ENCODE measurements at places on chromosomes 3 and 15.

DNA sequence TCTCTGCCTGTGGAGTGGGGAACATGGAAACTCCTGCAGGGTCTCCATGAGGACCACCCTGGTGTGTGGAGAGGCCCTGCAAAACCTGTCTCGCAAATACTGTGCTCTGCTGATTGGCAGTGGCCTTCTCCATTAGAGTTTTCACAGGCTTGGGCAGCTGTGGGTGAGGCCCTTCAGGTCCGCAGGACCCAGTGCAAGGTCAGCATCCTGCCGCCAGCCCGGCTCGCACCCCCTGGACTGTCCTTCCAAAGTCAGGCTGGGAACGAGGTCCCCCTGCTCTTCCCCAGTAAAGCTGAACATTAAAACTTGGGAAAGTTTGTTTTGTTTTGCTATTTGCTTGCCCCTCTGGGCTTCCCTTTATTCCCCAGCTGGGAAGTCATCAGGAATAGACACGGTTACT lies 85.0 kb upstream of the PLXNA1 start:
- no peak for DNase-seq

- DNase-seq = no peak
These were observed 5.1 kb upstream of the KLHL40 start for GRCh38 chr3:42680271-42680670.

- no peak for DNase-seq
These were observed 29.6 kb downstream of the LRRFIP2 start for GRCh38 chr3:37144806-37145205.

DNA sequence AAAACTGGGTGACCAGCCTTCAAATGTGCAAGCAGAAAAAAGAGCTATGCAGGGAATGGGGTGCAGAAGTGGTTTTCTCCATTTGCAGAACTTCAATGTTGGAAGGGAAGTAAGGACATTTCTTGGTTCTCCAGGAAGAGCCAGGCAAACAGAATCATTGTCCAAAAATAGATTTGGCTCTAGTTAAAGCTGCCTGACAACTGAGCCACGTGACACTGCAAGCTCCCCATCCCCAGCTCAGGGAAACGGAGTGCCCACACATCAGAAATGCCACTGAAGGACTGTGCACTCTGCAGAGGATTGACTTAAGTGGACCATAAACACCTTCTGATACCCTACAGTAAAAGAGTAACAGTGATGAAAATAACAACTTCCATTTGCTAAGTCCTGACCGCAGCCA lies 195.6 kb upstream of the NSMCE3 start:
- DNase-seq = no peak

- no peak for DNase-seq
These were observed 166.7 kb downstream of the SLCO3A1 start for GRCh38 chr15:92020207-92020606.

DNA sequence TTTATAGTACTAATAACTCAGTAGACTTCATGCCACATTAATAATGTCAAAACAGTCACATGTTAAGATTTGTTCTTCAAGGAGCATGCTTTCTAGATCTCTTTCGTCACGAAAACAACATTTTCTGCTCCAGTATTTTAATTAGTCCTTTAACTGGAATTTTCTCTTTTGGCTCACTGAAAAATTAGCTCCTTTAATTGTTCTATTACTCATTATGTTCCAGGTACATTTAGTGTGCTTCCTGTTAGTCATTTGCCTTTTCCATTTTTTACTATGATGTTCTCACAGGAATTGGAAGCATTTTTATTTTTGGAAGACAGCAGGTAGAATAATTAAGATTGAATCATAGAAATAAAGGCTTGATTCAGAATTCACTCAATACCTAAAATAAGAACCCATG lies 111.2 kb downstream of the SLC9A9 start:
- no peak for DNase-seq

DNA sequence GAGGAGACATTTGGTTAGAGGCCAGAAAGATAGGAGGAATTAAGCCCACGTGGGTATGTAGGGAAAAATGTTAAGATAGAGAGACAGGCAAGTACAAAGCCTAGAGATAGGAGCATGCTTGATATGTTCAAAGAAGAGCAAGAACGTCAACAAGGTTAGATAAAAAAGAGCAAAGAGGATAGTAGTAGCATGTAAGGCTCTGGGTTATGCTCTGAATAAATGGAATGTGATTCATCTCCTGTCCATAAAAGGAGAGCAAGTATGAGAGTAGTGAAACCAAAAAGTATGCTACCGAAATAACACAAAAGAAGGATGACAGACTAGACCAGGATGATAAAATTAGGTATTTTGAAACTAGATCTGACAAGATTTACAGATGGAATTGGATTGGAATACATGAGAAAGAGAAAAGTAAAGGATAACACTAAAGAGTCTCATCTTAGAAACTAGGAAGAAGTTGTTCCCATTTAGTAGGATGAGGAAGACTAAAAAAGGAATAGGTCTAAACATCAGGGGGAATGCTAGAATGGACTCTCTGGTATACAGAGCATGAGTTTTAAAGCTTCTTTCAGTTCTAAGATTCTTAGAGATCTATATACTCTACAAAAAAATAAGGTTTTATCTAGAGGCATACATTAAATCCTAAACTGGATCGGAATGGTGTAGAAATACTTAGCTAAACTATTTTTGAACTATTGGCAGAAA lies 59.1 kb downstream of the TRPM7 start:
- no peak for DNase-seq

DNA sequence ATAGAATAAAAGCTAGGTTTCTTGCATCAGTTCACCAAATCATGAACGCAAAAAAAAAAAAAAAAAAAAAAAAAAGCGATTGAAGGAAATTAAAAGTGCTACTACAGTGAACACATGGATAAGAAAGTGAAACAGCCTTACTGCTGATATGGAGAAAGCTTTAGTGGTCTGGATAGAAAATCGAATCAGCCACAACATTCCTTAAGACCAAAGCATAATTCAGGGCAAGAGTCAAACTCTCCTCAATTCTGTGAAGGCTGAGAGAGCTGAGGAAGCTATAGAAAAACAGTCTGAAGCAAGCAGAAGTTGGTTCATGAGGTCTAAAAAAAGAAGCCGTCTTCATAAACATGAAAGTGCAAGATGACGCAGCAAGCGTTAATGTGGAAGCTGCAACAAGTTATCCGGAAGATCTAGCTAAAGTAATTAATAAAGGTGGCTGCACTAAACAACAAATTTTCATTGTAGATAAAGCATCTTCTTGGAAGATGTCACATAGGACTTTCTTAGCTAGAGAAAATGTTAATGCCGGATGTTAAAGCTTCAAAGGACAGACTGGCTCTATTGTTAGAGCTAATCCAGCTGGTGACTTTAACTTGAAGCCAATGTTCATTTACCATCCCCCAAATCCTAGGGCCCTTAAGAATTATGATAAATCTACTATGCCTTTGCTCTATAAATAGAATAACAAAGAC lies 19.2 kb downstream of the P3H2 start:
- DNase-seq = no peak

GRCh38 chr15:51505251-51505650 lies 117.3 kb downstream of the DMXL2 start:
- no peak for DNase-seq

DNA sequence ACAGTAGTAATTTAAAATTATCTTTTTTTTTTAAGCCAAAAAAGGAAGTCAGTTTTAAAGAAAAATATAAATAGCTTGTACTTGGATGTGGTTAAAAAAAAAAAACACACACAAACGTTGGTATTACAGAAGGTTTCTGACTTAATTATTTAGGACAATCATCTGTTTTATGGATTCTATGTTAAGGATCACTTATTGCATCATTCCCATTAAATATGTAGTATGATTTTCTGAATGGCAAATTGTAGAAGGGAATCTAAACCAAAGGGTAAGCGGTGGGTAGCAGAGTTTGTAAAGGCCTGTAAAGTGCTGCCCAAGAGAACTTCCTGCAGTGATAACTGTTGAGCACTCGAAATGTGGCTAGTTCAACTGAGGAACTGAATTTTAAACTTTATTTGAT lies 8.0 kb downstream of the SENP2 start:
- no peak for DNase-seq

- no peak for DNase-seq
These were observed 255.7 kb downstream of the MBNL1 start for GRCh38 chr3:152524198-152525140.

DNA sequence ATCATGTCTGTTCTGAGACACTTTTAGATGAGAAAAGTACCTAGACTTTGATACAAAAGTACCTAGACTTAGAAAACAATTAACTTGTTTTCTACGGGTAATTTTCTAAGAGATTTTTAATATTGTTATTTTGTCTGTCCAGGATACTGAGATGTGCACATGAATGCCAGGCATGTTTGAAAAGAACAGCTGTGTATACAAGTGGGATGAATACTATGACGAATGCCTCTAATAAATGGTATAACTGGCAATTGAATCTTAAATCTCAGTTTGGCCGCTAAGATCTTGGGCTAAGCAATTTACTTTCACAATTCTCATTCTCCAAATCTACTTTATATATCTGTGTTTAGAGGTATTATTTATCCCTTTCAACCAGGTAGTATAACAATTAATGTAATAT lies 207.4 kb downstream of the CBLB start:
- DNase-seq = no peak

DNA sequence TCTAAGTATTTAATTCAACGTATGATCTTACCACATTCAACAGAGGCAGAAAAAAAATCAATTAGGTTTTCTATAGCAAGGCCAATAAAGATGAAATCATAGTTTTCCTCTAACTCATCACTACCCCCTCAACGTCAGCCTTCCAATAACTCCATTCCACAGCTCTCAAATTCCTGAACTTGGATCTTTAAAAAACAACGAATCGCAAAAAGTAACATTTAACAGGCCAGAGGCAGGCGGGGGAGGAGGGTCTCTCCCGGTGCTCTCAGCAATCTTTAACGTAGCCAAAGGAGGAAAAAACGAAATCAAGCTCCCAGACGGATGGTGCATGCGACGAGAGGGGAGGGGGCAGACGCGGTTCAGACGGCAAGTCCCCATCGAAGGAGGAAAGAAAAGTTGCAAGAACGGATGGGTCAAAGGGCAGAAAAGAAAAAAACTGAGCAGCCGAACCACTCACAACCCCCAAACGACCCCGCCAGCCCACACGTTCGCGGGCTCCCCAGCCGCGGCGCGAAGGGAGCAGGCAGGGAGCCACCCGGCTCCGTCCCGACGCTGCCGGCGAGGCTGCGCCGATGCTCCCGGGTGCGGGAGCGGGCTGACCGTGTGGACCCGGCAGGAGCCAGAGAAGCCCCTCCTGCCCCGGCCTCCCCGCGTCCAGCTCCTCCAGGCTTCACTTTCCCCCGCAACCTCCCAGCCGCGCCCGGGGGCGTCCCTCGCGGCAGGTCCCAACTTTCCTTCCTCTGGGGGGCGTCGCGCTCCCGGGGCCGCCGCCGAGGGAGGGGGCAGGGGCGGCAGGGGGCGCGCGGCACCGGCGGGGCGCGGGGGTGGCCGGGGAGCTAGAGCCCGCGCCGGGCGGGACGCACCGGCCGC lies 703 bp downstream of the PEAK1 start:
- no peak for DNase-seq

DNA sequence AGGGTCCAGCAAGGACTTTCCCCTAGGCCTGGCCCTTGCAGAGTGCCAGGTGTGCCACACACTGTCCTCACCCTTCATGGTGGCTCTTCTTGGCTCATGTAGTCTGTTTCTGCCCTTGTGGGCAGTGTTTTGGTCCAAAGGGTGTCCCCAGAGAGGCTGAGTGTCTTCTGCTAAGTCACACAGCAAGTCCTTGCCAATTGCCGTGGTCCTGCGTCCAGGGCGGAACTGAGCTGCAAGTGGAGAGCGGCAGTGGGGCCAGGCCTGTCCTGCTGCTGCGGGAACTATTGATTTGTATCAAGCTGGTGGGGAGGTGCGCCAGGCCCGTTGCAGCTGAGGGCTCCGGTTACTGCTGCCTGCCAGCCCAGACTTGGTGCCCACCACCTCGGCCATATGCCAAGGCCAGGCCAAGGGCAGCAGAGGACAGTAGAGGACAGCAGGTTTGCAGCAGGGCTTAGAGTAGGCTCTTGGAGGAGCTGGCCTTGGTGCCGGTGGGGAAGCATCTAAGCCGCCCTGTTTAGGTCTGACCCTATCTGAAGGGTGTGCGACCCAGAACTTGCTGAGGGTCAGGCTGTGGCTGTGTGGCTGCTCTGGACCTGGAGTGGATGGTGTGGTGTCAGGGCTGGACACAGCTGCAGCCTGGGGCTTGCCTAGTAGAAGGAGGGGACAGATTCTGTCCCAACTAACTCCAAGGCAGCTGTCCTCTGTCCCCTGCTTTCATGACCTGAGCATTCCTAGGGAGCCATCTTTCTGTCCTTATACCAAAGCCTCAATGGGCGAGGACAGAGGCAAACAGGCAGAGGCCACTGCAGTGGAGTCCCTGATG lies 4.5 kb downstream of the AMIGO3 start:
- DNase-seq = no peak

DNA sequence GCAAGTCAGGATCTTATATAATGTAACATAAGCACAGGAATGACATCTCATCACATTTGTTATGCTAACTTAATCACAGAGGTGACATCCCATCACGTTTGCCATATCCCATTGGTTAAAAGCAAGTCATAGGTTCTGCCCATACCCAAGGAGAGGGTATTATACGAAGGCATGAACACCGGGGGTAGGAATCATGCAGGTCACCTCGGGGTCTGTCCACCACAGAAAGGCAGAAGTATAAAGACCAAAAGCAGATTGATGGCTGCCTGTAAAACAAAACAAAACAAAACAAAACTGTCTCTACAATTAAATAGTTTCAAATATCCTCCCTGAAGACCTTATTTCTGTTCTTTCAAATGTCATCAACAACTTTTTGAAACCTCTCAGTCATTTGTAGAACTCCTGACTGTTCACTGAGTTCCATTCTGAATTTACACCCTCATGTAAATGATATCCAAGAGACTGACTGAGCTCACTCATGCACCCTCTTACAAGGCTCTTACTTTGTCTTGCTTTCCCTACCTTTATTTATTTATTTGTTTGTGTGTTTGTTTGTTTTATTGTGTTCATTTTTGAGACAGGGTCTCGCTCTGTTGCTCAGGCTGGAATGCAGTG lies 22.7 kb upstream of the ZNF639 start:
- DNase-seq = no peak

DNA sequence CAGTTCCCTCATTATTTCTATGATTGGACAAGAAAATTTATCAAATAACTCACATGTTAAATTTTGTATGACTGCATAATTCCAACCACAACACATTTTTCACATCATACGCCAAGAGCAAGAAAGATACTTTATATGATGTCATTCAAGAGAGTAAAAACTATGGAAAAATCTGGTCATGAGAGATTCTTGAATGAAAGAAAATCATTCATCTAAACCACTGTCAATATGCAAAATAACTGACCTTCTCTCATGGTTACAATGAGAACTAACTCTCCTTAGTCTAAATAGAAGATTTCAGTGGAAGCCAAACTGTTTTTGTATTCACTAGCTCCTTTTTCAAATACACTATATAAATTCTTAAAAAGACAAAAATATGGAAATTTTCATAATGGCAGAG lies 124.6 kb downstream of the CBLB start:
- no peak for DNase-seq

DNA sequence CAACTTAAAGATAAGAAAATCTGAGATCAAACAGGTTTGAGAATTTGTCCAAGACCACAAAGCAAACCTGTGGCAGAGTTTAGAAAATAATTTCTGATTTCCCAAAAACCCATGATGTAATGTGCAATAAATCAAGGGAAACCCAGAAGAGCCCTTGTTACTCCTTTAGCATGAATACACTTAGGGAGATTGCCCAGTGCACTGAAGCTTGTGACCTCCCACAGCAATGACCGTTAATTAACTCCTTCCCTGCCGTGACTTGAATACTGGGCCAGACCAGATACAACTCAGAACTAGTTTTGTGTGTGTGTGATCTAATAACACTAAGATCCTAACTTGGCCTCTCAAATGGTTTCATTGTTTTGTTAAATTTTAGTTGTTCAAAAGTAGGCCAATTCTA lies 2.5 kb downstream of the PRKAR2A start:
- DNase-seq = no peak

- DNase-seq = no peak
These were observed 1162.6 kb downstream of the ROBO1 start for GRCh38 chr3:78605178-78605577.

All from NCI-H2227 treated with DMSO at 0.1 percent for 48 hours (cell line).